Inflammatory macrophage (primary cell): ENCODE measurements at places on chromosomes 4 and X.
A peak's percentile ranks its signal among the peaks of the same experiment; 100 is the strongest.

DNA sequence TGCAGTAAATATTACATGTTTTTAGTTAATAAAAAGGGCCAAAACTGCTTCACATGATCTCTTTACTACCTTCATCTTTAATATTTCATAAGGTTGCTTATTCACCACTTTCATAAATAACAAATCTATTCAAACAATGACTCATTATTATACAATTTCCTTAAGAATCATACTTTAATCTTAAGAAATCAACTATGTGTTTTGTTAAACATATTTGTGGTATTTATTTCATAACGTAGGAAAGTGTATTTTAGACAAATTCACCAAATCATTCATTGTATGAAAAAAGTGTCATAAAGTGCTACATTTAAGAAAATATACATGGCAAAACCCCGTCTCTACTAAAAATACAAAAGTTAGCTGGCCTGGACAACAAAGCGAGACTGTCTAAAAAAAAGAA lies 150.5 kb upstream of the RXFP1 start:
- no peak for DNase-seq

DNA sequence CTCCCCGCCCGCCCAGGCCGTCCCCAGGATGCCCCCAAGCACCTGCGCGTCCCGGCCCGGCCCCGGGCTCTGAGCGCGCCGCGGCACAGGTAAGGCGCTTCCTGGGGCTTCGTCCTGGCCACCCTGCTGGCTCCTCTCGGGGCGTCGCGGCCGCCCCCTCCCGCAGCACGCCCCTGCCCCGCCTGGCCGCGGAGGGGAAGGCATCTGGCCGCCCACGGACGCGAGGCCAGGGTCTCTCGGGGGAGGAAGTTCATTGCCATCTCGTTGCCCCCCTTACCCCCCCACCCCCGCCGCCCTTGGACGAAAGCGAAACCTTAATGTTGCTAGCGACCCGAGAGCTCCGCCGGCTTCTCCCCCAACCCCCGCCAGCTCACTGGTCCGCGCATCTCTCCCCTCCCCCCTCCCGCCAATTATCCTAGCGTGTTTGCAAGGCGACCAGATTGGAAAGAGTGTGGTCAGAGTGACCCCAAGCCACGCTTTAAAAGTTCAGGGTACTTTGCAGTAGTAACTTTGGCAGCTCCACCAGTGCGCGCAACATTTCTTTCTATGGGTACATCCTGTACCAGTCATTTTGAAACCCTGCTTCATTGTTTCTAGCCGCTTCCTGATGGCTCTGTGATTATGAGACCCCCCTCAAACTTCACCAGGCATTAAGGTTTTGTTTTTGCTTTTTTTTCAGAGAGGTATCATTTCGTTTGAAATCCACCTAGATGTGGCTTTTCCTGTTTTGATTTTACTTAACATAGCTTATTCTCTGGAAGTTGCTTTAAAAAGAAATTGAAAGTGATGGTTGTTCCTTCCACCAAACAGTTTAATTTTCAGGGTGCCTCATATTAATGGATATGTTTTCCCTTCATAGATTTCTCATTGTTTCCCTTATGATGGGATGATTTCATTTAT lies 626 bp downstream of the TBC1D1 start:
- peak; percentile 58 for DNase-seq

- DNase-seq = no peak
Measured at GRCh38 chr4:118741301-118741855, 56.2 kb downstream of the METTL14 start.

GRCh38 chrX:72621625-72622485 lies 49.2 kb upstream of the HDAC8 start:
- no peak for DNase-seq

GRCh38 chrX:132119821-132120515 lies 7.9 kb downstream of the FRMD7 start:
- no peak for DNase-seq

- DNase-seq = no peak
Measured at GRCh38 chrX:75107863-75108509, 48.1 kb downstream of the ABCB7 start.

- no peak for DNase-seq
Measured at GRCh38 chr4:6087669-6088341, 69.6 kb upstream of the C4orf50 start.

DNA sequence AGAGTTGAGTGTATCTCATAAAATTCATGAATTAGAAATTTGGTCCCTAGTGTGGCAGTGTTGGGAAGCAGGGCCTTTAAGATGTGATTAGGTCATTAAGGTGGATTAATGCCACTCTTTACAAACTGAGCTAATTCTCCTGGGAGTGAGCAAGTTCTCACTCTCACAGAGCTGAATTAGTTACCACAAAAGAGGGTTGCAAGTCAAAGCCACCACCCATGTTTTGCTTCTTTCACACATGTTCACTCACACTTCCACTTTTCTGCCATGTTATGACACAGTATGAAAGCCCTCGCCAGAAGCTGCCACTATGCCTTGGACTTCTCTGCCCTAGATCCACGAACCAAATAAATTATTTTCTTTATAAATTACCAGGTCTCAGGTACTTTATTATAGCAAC lies 332.1 kb downstream of the ARAP2 start:
- no peak for DNase-seq

DNA sequence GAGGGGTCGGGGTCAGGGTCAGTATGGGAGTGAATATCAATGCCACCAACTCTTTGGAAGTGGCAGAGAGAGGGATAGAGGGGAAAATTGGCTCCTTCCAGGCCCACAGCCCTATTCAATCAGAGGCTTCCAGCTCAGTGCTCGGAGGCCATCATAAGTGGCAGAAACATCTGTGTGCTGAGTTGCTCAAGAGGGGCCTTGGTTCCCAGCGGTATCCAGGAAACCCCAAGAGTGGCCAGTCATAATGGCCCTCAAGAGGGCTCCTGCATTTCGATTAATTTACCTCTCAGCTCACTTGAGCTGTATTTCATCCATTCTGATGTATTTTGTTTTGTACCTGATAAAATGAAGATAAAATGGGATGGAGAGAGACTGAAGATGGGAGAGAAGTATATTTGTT lies 154.3 kb upstream of the EOLA2 start:
- DNase-seq = no peak

GRCh38 chr4:127045861-127046260 lies 586.9 kb upstream of the INTU start:
- DNase-seq = no peak

DNA sequence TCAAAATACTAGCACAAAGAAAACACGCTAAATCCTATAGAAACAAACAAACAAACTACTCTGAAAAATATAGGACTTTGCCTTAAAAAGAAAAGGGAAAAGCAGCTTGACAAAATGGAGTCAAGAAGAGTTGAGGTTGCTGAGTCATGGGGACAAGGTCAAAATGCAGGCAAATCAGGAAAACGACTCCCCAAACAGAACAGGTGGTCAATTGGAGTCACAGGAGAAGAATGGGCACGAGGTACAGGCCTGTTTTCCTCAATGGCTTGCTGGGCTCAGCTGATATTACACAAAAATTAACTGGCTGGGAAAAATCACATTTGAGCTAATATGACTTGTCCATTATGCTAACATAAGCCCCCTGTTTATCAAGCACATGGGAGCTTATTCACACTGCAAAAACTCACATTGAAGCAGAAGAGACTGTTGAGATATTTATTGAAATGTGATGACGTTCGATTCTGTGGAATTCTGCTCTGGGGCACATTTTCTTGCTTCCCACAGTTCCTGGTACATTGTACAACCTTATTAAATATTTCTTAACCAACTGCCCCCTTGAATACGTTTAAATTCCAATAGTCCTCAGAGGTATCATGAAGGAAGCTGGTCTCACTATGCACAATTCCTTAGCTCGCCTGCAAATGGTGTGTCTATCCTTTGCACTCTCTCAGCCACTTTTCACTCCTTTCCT lies 1622.1 kb downstream of the STIM2 start:
- no peak for DNase-seq

- DNase-seq = no peak
Measured at GRCh38 chr4:174540175-174540574, 17.9 kb upstream of the HPGD start.

DNA sequence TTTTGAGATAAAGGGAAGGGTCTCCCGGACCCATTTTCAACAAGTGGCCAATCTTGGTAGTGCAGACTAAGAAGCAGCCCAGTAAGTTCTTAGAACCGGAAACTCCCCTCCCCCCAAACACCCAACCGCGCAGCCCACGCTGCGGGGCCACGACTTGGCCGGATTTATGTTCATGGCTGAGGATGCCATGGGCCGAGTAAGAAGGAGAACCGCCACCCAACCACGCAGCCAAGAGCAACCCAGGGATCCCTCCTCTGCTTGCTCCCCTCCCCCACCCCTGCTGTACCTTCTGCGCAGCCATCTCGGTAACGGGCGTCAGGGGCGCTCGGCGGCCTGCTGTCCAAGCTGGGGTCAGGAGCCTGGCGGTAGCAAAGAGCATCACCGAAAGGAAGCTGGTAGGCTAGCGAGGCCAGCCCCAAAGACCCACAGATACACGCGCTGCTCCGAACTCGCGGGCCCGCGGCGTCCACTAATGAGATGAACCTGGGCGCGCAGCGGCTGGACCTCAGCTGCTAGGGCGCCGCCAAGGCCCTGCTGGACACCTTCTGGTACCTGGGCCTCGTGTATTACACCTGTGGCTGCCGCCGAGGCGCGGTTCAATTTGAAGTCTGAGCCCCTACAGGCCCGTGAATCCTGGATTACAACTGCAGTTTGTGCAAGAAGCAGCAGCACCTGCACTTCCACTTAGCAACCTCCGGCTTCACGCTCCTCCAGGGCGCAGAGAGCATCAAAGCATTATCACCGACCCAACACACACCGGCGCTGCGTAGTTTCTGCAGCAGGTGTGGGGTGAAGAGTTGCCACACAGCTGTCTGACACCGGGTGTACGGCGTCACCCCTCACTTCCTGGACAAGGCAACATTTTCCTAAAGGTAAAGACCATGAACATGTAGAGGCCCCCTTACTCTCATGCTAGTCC lies 63.4 kb downstream of the NUDT10 start:
- no peak for DNase-seq

GRCh38 chrX:12278151-12278550 lies 139.9 kb downstream of the FRMPD4 start:
- no peak for DNase-seq

GRCh38 chr4:185865901-185866328 lies 53.9 kb upstream of the SORBS2 start:
- DNase-seq = no peak

DNA sequence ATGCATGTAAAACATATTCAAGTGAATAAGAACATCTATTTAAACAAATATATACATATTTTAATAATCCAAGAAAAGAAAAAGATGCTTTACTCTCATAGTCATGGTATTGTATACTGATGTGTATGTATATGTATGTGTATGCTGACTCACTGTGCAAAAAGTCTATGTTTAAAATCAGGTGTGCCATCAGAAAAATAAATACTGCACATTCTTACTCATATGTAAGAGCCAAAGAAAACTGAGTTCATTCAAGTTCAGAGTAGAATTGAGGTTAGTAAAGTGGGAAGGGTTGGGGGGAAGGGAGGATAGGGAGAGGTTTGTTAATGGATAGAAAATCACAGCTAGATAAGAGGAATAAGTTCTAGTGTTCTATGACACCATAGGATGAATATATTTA lies 403.9 kb upstream of the SMIM31 start:
- no peak for DNase-seq

DNA sequence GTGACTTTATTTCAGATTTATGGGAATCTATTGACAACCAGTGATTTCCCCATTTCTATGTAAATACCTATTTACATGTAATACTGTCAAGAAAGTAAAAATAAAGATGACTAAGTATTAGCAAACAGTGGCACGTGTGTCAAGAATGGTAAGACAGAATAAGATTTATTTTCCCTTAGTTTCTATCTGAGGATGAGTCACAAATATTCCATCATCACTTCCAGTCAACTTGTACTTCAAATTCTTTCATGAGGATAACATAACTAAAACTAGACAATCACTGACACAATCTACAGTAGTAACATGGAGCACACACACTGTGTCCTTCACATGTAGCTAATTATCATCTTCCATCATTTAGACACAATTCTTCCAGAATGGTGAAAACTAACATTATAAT lies 625.3 kb upstream of the PCDH7 start:
- DNase-seq = no peak

DNA sequence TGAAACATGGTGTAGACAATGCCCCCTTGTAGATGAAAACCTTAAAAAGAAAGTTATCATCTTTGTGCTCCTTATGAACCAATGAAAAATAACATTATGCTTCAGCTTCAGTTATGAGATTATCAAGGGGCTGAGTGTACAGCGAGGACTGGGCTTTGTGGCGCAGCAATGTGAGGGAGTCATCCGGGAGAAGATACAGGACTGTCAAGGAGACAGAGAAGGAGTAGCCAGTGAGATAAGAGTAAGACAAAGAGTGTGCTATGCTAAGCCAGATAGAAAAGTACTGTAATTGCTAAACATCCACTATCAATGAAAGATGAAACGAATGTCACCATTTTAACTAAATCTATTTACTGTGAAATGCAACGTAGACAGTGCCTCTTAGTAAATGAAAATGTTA lies 3.6 kb upstream of the KLHL15 start:
- DNase-seq = no peak

DNA sequence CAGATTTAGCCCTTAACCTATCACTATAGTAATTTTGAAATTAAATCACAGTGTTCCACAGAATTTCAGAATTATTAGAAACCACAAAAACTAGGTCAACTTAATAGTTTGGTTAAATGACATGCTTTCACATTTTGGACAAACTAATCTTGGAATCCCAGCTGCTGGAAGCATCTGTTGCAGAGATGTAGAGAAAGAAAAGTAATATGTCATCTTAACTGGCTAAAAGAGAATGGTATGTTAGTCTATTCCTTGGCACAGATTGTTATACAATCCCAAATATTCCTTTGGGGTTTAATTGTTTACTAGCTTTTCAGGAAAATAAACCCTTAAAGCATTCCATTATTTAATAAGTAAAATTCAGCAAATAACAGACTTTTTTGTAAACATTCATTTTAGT lies 519.9 kb downstream of the IL15 start:
- DNase-seq = no peak

DNA sequence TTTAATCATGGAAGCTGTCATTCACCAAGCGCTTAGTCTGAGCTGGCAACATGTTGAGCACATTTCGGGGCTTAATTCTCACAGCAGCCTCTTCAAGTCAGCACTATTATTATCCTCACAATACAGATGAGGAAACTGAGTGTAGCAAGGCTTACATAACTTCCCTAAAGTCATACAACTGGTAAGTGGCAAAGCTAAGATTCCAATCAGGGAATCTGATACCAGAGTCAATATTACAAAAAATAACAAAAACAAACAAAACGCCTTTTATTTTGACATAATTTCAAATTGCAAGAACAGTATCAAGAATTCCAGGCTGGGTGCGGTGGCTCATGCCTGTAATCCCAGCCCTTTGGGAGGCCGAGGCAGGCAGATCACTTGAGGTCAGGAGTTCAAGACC lies 120.4 kb upstream of the DUSP21 start:
- no peak for DNase-seq

DNA sequence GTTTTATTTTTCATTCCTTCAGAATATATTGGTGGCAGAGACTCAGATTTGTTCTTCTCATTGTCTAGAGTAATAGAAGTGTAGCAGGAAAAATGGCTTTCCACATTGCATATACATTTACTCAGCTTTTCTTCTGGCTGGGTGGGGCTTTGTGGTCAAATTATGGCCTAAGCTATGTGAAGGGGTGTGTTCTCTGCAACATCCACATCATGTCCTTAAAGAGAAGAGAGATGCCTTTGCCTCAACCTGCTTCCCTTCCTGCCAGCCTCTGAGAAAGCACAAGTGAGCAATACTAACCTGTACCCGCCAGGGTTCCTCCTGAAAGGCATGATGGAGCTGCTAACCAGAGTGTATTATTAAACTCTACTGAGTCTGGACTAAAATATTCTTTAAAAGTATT lies 695.6 kb upstream of the FAM241A start:
- no peak for DNase-seq

- no peak for DNase-seq
Measured at GRCh38 chrX:45795546-45795945, 594.9 kb upstream of the DIPK2B start.
